ENCODE measurements at places on chromosomes 7 and 10. TPM values are rescaled to one million over a fixed set of nuclear protein-coding genes. Genes with fewer than 3 reads are reported as not detected.

Gene LRRTM3
- 0.03 TPM for total RNA-seq

Gene TUBGCP2
- total RNA-seq, result 54.8 TPM

Gene GDF10
- total RNA-seq, result 0.28 TPM

DNA sequence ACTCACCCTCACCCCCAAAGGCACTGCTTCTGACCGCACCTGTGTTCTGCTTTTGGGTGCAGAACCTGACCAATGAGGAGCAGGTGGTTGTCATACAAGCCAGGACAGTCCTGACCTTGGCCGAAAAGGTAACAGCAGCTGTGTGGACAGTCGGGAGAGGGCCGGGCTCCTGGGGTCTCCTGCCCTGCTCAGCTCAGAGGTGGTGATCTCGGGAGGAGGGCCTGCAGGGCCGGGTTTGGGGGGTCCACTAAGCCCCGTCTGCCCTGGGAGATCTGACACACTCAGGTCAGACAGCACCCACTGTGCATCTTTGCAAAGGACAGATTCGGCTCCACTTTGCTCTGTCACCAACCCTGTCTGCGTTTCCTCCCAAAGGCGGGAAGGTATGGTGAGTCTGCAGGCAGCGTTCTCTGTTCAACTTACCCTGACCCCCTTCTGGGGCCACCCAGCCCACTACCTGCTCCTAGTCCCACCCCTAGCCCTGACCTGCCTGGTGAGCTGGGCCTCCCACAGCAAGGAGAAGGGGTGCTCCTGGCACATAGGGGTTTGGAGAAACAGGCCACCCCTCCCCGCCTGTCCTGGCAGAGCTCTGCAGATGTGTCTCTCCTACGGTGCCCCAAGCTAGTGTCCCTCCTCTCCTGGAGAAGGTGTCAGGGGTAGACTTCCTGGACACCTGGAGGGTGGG lies 33.7 kb upstream of the DPYSL4 start:
- no peaks in the 10 kb centered on the region for H3K36me3 ChIP-seq
- DNase-seq, result no peak
- H3K4me3 ChIP-seq, result no peak overlapping the region
- no peak overlapping the region for H3K27ac ChIP-seq
- H3K4me1 ChIP-seq, result no peaks in the 10 kb centered on the region
- no peaks in the 10 kb centered on the region for H3K27me3 ChIP-seq

DNA sequence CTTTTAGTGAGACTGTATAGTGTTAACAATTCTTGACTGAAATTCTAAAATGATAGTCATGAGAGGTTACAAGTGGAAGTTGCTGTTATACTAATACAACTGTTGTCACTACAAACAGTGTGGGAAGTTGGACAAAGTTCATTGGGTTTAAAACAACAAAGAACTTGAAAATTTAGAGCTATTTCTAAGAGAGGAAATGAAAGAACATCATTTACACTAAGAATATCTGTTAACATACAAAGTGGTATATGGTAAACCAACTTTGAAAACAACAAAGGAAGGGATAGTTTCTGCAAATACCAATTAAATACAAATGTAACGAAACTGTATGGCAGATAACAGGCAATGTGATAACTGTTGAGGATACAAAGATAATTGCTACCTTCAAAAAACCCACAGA lies 11.6 kb downstream of the MTPN start:
- H3K27ac ChIP-seq, result no peak overlapping the region
- H3K36me3 ChIP-seq, result no peaks in the 10 kb centered on the region
- H3K27me3 ChIP-seq, result no peaks in the 10 kb centered on the region
- no peak for DNase-seq
